ENCODE measurements at places on chromosomes 13 and 19.

DNA sequence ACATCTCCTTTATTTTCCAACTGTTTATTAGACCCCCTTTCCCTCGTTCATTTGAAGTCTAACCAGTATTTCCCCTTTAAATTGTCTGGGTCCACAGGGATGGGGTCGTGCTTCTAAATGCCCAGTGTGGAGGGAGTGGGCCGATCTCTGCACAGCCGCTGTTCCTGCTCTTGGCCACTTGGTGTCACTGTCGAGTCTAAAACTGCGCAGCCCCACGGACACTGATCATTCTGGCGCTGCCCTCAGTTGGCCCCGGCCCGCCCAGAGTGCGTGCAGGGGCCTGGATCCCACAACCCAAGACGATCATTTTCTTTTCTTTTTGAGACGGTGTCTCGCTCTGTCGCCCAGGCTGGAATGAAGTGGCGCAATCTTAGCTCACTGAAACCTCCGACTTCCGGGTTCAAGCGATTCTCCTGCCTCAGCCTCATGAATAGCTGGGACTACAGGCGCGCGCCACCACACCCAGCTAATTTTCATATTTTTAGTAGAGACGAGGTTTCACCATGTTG is 12.0 kb downstream of the WDR88 start:
- peak; percentile 73 for DNase-seq

DNA sequence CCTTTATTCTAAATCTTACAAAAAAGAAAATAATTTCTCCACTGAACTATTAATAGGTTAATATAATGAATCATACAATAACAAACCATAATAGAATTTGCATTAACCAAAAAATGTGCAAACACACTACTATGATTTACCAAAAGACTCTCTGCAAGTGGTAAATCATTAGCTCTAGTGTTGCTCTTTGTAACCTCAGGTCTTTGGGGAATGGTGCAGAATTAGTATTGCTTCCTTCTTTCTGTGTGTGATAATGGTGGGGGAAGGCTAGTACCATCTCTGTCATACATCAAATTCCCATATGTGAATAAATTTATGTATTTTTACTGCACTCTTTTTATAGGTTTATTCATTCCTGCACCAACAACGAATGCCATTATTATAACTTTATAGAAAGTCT is 105.1 kb downstream of the COG6 start:
- no peak for DNase-seq

- DNase-seq = peak; percentile 17
Measured at GRCh38 chr13:19888799-19889198, 25.4 kb upstream of the ZMYM5 start.

GRCh38 chr19:10214784-10215183 is 16.3 kb downstream of the S1PR2 start:
- DNase-seq = no peak

GRCh38 chr13:110570886-110571285 is 9.4 kb upstream of the RAB20 start:
- no peak for DNase-seq

- no peak for DNase-seq
Measured at GRCh38 chr13:36903925-36904595, 16.0 kb downstream of the SMAD9 start.

DNA sequence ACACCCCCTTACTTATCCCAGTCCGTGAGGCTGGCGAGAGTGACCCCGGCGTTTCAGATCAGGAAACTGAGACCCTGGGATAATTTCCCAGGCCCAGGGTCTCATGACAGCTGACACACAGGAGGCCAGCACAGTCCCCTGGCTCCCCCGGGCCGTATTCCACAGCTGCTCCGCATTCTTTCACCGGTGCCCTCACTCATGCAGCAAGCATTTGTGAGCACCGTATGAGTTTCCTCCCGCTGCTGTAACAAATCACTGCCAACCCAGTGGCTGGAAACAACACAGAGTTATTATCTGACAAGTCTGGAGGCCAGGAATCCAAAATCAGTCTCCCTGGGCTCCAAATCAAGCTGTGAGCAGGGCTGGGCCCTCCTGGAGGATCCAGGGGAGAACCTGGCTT is 21.3 kb downstream of the GADD45B start:
- DNase-seq = no peak

DNA sequence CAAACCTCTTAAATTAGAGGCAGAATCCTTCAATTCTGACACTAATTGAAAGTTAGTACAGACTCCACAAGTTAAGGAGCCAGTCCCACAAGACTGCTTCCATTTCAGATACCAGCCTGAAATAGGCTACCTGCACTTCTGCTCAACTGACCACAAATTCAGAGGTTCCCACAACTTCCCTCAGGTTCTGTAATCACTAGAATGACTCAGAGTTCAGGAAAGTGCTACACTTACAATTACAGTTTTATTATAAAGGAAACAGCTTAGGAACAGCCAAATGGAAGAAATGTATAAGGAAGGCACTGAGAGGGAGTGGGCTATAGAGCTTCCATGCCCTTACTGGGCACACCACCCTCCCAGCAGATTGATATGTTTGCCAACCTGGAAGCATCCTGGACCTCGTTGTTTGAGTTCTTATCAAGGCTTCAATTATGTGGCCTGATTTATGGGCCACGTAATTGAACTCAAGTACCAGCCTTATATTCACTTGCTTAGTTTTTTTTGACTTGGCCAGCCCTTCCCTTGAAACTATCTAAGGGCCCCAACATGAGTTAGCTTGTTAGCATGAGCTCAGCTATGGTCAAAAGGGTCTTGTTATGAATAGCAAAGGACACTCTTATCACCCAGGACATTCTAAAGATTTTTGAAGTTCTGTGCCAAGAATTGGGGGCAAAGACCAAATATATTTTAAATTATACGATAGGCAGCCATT is 25.9 kb downstream of the NBEA start:
- DNase-seq = no peak

DNA sequence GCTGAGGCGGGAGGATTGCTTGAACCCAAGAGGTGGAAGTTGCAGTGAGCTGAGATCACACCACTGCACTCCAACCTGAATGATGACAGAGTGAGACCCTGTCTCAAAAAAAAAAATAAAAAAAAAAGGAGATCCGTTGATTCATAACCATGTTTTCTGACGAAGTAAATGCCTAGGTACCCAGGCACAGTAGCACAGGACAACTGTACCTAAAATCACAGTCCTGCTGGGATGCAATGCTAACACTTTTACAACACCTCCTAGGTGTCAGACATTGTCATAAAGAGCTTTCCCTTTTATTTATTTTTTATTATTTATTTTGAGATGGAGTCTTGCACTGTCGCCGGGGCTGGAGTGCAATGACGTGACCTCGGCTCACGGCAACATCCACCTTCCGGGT is 2.5 kb upstream of the TTC9B start:
- no peak for DNase-seq

DNA sequence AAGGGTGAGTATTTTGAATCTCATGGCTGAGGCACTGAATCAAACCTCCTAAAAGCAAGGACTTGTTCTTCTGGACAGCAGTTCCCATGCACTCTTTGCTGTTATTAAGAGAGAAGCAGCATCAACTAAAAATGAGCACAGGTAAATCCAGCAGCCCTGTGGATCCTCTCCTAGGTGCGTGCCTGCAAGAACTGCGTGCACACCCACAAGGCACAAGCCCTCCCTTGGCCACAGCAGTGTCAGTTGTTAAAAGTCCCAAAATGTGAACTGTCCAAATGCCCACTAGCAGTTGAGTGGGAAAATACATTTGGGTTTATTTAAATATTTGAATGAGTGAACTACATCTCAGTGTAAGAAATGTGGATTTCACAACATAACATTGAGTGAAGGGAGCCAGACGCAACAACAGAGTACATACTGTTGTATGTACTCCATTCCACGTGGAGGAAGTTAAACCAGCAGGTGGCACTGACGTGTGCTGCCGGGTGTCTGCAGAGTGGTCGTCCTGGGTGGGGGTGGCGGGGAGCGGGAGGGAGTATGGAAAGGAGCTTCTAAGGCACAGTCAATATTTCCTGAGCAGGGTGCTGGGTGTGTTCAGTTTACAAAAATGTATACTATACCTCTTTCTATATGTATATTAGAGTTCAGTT is 266.4 kb downstream of the NALCN start:
- no peak for DNase-seq

GRCh38 chr13:65631078-65631477 is 1599.1 kb downstream of the PCDH9 start:
- DNase-seq = no peak

DNA sequence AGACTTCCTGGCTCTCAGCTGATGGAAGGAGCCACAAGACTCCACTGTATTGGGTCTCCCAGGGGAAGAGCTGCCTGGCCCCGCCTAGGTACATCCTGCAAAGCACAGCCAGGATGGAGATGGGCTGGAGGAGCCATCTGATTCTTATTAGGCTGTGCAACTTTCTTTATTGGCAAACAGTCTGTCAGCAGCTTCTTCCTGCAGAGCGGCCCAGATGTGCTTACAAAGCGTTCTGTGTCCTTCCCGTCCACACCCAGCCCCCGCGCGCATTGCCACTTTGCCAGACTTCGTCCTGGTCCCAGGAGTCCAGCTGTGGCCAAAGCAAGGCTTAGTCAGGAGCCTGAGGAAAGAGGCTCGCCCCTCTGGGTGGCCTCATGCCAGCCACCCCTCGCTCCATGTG is 409.3 kb downstream of the ZNF536 start:
- DNase-seq = no peak

- DNase-seq = no peak
Measured at GRCh38 chr13:54124700-54125099, 1096.1 kb downstream of the OLFM4 start.

DNA sequence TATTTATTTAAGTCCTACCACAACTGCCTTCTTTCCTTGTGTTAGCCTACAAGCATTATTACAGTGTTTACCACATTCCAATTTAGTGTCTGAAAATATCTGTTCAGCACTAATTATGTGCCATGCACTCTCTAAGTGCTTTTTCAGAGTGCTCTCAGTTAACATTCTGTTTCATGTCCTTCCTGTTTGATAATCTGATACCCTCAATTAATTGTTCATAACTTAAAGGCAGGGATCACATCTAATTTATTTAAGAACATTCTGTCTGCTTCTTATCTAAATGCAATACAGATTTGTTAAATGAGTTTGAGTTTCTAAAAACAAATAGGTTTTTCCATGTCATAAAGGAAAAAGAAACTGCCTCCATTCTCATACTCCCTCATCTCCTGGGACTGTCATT is 649.6 kb upstream of the ATXN8OS start:
- no peak for DNase-seq

- DNase-seq = no peak
Measured at GRCh38 chr13:92103689-92104153, 705.3 kb downstream of the GPC5 start.

GRCh38 chr13:47826471-47826870 is 174.6 kb downstream of the SUCLA2 start:
- no peak for DNase-seq

GRCh38 chr13:34076319-34076718 is 258.4 kb downstream of the RFC3 start:
- DNase-seq = no peak

- no peak for DNase-seq
Measured at GRCh38 chr19:33055718-33056117, 9.0 kb downstream of the RHPN2 start.

GRCh38 chr13:26872525-26873385 is 112.2 kb upstream of the GPR12 start:
- peak; percentile 42 for DNase-seq

DNA sequence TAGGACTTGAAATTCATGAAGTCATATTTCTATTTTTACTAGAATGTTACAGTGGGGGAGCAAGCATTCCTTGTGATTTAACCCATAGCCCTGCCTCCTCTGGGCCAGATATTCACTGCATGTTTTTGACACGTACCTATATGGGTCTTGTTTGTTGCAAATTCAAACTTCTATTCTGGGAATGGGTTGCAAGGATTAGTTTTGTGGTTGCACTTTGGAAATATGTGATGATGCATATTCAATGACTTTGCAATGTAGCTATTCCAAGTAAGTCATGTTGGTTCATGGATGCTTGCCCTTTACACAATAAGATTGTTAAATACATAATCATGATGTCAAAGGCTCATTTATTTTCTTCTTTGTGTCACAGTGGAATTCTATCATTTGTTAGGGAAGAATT is 440.8 kb downstream of the TDRD3 start:
- DNase-seq = no peak

DNA sequence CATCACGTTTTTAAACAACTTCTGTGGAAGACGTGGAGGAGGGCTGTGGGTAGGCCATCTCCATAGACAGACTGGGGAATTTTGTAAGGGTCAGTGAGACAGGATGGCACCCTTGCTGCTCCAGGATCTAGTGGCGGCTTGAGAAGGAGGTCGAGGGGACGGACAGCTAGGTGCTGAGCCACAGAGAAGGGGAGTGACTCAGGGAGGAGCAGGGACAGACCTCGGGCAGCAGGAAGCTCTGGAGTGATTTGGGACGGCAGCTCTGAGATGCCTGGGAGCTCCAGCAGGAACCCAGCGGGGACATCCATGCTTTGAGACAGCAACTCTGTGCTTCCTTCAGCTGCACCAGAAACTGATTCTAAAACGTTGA is 169.1 kb upstream of the SOX1 start:
- DNase-seq = no peak

DNA sequence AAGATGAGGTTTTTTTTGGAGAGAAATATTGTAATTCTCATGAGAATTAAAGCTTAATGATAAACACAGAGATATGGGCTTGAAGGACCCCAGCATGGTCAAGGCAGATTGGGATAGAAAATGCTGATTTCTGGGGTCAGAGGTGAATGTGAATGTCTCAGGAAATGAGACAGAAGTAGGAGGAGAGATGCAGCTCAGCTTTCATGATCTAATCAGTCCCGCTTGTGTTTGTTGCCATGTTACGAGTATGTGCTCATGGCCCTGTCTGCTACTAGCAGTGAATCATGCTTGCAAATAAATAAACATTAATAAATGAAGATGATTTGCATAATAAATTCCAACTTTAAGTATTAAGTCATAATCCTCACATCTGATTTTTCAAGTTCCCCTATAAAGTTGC is 23.0 kb upstream of the NDFIP2 start:
- no peak for DNase-seq

DNA sequence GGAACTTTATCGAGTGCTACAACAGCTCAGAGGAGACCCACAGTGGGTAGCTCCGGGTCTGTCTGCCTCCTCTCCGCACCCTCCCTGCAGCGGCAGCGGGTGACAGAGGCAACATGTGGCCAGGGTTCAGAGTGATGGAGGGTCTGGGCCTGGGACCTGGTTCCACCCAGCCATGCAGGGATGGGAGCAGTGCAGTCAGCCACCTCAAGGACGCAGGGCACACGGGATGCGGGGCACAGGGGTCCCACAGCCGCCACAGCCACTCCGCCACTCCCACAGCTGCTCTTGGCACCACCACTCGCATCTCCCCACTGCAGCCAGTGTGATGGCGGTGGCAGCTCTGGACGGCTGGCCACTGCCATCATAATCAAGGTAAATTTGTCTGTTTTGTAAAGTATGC is 892.9 kb downstream of the OLFM4 start:
- no peak for DNase-seq

All from B cell (primary cell).